ENCODE measurements at places on chromosomes 16 and 17.

DNA sequence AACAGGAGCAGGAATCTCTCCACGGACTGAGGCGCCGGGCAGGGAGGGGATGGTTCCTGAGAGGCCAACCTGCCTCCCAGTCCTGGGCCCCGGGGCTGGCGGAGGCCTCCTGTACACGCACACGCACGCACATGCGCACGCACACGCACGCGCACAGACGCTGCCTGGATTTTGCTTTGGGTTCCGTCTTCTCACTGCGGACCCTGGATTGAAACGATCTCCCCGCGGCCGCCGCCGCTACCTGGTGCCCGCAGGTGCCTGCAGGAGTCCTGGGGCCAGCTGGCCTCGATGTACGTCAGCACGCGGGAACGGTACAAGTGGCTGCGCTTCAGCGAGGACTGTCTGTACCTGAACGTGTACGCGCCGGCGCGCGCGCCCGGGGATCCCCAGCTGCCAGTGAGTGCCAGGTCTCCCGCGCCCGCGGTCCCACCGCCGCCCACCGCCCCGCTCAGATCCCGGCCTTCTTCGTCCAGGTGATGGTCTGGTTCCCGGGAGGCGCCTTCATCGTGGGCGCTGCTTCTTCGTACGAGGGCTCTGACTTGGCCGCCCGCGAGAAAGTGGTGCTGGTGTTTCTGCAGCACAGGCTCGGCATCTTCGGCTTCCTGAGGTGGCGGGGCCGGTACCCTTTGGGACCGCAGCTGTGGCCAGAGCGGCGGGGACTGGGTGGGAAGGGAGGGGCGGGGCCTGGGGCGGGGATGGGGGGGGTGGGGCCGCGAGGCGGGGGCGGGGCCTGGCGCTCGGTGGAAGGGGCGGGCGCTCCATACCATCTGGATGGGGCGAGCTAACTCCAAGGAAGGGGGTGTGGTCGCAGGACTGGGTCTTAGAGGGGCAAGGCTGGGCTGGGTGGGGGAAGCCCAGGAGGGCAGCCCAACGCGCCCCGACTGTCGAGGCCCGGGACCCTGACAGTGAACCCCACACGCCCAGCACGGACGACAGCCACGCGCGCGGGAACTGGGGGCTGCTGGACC, 12.3 kb downstream of the CES4A start:
- no peak for DNase-seq

DNA sequence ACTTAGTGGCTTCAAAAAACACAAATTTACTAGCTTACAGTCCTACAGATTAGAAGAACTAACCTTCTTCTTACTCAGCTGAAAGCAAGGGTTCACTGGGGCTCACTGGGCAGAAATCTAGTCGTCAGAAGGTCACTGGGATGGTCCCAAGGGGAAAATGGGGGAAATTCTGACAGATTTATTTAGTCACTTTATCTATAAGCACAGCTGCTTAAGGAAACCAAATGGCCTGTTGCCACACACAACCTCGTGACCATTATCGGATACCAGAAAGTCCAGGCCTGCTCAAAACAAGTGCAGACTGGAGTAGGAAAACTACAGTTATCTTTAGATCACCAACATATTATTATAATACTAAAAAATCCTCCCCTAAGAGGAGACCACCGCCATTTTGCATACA, 374.6 kb upstream of the ASIC2 start:
- no peak for DNase-seq

- DNase-seq = no peak
Observed at GRCh38 chr16:72428681-72429376, 256.9 kb upstream of the PMFBP1 start.

- DNase-seq = peak; percentile 70
Observed at GRCh38 chr17:2400474-2400866, 390 bp downstream of the MNT start.

GRCh38 chr17:49003557-49004511, 6.6 kb downstream of the IGF2BP1 start:
- DNase-seq = no peak

DNA sequence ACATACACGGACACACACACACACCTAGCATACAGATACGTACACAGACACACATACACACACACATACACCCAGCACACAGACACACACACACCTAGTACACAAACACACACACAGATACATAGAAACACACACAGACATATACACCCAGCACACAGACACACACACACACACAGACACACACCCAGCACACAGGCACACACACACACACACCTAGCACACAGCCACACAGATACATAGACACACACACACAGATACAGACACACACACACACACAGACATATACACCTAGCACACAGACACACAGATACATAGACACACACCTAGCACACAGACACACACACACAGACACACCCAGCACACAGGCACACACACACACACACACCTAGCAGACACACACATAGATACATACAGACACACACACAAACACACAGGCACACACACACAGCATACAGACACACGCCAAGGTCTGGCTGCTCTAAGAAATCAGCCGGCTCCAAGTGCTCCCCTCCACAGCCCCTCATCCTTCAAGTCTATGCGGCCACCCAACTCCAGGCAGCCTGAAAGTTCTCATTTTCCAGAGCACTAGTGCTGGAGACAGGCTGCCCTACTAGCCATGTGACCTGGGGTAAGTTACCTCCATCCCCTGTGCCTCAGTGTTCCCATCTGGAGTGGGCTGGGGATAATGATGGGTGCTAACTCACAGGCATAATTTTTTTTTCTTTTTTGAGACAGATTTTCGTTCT, 13.2 kb downstream of the NR1D1 start:
- DNase-seq = no peak

DNA sequence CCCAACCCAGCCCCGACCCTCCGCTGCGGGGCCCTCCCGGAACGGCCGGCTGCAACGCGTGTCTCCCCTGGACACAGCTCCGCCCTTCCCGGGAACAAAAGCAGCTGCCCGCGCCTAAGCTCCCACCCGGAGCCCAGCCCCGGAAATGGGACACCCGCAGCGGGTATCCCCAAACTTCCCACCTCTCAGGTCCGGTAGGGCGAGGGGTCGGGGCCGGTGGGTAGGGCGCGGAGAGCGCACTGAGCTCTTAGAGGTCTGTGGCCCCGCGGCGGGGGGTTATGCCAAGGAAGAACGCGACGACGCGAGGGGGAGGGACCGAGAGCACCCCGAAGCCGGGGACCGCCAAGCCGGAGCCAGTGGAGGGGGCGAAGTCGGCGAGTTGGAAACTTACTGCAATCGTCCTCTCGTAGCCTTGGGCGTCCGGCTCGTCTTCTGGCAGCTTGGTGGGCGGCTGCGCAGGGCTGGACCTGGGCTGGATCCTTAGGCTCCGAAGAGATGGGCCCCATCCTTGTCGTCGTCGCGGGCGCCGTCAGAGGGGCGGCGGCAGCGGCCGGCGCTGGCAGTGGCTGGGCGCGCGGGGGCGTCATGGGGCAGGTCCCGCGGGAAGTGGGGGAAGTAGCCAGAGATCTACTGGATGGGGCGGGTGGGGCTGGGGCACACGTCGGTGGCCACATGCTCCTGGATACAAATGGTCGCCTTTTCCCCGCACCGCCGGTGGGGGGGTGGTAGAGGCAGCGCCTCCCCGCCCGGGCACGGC, 6.9 kb downstream of the USP6 start:
- no peak for DNase-seq

GRCh38 chr16:56539656-56540055, 19.8 kb upstream of the BBS2 start:
- DNase-seq = no peak

DNA sequence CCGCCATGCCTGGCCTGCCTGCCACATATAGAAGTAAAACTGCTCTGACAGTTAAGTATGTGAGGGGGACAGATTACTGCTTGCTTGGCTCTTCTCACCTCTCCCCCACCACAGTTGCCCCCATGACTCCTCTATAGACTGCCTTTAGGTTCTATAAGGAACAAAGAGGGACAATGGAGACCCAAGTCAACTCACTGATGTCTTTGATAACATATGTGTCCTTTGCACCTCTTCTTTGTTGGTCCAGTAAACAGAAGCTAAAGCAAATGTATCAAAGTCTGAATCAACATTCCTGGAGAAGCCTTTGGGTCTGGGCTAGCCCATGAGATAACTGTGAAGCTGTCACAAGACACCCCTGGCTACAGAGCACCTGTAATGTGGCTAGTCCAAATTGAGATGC, 27.1 kb downstream of the NUDT7 start:
- DNase-seq = no peak

GRCh38 chr16:30896261-30896888, at the start of gene CTF1:
CTF1 (plus strand) TSS chr16:30896614; CDS start chr16:30896644, 30 bp downstream.
- no peak for DNase-seq

GRCh38 chr17:79485991-79486390, 124.9 kb downstream of the RBFOX3 start:
- no peak for DNase-seq

DNA sequence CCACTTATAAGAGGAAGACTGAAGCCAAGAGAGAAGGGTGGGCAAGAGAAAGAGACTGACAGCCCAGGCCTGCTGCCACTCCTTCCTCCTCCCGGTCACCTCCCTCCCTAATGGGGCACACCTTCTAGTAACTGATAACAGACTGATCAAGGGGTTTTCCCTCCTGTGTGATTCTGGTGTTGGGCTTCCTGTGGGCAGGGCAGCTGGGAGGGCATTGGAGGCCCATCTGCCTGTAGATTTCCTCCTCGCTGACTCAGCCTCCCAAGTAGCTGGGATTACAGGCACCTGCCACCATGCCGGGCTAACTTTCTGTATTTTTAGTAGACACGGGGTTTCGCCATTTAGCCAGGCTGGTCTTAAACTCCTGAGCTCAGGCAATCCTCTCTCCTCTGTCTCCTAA, 16.2 kb downstream of the CA4 start:
- DNase-seq = peak; percentile 44

DNA sequence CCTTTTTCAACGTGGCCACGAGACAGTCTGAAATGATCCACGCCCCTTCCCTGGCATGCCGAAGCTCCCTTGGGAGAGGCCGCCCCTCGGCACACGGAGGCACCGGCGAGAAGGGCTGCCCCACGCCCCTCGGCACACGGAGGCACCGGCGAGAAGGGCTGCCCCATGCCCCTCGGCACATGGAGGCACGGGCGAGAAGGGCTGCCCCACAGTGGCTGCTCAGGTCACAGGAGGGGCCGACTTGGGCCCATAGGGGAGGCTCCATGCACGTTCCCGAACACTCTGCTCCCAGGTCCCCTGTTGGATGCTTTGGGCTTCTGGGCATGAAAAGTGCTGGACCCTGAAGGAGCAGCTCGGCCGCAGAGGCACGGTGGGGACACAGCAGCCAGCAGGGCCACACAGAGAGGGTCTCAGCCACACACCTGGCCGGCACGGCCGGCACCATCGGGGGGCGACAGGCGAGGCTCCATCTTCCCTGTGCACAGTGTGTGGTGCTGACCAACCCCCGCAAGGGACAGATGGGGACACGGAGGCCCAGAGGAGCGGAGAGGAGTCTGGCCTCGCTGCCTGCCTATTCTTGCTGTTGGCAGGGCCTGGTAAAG, 42.8 kb downstream of the CBFA2T3 start:
- no peak for DNase-seq

DNA sequence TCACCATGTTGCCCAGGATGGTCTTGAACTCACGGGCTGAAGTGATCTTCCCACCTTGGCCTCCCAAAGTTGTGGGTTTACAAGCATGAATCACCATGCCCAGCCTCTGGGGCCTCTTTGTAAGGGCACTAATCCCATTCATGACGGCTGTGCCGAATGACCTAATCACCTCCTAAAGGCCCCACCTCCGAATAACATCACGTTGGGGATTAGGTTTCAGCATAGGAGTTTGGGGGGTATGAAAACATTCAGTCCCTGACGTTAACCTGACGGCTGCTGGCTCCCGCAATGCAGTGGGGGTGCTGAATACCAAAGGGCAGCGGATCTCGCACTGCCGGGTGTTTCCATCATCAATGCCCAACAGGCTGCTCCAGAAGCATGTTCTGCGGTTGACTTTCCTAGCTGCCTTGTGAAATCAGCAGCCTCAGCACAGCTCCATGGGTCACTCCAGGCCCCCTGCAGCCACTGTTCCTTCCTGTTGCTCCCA, 120.8 kb upstream of the SEC14L1 start:
- no peak for DNase-seq

GRCh38 chr17:52160136-52160567, 1.6 kb upstream of the CA10 start:
- DNase-seq = no peak

- no peak for DNase-seq
Observed at GRCh38 chr17:27485716-27486495, 29.7 kb downstream of the KSR1 start.

GRCh38 chr16:80935691-80936090, 71.0 kb downstream of the CMC2 start:
- no peak for DNase-seq

GRCh38 chr17:73133911-73134649, 30.7 kb upstream of the SSTR2 start:
- DNase-seq = no peak

GRCh38 chr16:30180741-30181140, 2.7 kb upstream of the CORO1A start:
- no peak for DNase-seq

- DNase-seq = no peak
Observed at GRCh38 chr17:41116297-41116696, 1.9 kb downstream of the KRTAP4-11 start.

Measured in SW480 (cell line).